ENCODE measurements at places on chromosomes 7 and 10.

- no peak for DNase-seq
Observed at GRCh38 chr7:33674804-33675411, 230.4 kb upstream of the BMPER start.

DNA sequence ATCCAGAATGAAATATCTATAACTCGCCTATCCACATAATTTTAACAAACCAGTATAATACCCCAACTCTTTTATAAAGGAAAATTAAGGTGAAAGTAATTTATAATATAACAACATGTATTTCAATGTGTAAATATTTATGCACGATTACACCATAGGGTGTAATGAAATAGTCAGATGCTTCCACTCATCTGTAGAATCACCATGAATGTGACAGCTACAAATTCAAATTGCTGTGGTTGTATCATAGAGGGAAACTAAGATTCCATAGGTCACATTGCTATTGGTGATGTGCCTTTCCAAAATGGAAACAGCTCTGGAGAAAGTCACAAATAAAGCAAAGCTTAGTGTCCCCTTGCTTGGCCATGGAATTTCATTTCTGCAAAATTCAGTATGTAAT, 95.7 kb downstream of the CPED1 start:
- no peak for DNase-seq

- DNase-seq, result no peak
Observed at GRCh38 chr10:80273523-80274170, 15.8 kb downstream of the MAT1A start.

- no peak for DNase-seq
Observed at GRCh38 chr7:130733931-130734814, at the start of gene KLF14. KLF14 (minus strand) TSS chr7:130734207; CDS start chr7:130734033, 174 bp downstream.

DNA sequence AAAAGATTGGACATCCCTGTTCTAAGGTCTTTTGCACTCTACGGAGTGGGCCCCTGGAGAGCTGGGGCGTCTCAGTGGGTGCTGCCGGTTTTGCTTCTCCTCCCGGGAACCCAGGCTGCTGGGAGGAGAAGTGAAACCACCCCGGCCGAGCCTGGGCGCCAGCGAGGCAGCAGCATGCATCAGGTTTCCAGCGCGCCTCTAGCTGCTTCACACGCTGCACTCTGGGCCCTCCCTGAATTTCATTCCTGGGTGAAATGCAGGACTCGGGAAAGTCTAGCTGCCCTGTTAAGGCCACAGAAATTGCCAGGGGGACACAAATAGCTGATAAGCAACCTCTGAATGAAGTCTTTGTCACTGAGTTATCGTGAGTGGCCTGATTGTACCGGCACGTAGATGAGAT, 127.4 kb downstream of the TRRAP start:
- DNase-seq, result no peak

DNA sequence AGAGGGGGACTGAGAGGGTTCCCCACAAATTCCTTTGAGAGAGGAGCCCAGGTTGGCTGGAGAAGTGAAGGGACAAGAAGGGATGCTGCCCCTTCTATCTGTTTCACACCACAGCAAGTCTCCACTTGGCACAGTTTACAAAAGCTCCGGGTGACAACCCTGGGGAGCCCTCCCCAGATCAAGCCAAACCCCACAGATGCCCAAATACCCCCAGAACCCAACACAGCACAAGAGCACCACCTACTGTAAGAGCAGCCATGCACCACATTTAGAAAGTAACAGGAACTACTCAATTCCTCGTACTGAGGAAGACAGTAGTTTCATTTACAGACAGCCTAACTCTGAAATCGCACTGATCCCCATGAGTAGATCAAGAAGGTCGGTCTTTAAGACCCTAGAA, 67.8 kb upstream of the ATP6V0A4 start:
- no peak for DNase-seq

GRCh38 chr7:79610313-79610712, 156.8 kb upstream of the MAGI2 start:
- DNase-seq, result no peak

DNA sequence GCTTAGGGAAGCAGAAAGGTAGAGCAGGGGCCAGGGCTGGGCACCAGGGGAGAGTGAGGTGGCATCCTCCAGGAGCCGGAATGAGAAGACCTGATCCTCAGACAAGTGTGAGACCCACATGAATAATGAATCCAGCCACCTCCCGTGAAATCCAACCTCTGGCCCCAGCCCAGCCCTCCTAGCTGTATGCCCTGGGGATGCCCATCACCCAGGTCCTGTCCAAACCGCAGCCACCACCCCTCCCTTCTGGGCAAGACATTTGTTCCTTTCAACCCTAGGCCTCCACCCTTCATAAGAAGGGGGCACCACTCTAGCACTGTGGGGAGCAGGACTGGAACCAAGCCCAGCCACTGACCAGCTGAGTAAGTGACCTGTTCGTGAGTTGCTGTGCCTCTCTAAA, 9.7 kb downstream of the PDZD7 start:
- DNase-seq, result no peak

- no peak for DNase-seq
Observed at GRCh38 chr10:125125951-125126735, 34.2 kb downstream of the CTBP2 start.
